ENCODE measurements at places on chromosomes 6 and 20. TPM values are rescaled to one million over a fixed set of nuclear protein-coding genes. Genes with fewer than 3 reads are reported as not detected.

APOBEC2 gene
- total RNA-seq = 235 TPM

DNA sequence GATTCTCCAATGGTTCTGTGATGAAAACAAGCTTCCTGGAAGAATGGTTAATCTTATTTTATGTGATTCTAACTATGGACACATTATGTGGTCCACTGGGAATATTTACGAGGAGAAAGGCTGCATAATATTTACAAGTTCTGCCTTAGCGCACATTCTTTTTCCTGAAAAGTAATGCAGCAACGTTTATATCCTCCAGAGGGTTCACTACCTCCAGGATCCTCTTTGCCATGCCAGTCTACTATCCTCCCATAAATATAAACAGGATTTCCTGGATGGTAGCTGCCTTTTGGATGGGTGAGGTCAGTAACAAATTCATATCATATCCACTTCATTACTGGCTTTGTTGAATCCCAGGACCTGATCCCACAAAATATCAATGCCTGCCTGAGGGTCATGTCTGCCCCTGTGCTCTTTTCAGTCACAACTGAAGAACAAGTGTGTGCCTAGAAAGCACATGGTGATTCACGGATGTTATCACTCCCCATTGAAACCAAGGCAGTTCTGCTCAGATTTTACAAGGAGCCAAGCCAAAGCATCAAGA, 30.4 kb downstream of the ADGRF5 start:
- no peak overlapping the region for H3K4me3 ChIP-seq
- DNase-seq = no peak
- peaks cover 4% of the 10 kb centered on the region for H3K36me3 ChIP-seq
- H3K4me1 ChIP-seq = no peaks in the 10 kb centered on the region

DNA sequence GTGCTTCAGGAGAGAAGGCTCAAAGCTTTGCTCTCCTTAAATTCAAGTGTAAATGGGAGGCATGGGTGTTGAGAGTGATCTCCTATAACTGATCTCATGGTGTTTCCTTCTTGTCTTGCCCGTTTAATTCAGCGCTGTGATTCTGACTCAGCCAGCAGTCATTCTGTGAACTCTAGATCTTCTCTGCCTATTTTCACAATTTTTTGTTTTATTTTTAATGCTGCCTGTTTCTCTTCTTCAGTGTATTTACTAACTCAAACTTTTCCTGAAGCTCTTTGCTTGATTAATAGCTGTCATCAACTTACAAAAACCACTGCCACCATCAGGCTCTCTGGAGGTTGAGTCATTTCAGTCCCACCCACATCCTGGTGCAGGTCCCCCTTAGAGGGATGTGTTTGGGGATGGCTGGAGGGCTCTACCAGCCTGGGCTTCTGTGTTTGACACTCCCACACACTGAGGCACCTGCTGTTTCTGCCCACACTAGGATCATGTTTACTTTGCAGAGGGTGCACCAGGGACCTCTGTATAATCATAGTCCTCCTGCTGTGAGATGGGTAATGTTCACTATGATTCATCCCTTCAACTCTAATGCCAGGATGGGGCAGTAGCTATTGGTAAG, 94.0 kb downstream of the SHLD1 start:
- peaks cover 13% of the 10 kb centered on the region for H3K4me1 ChIP-seq
- H3K27me3 ChIP-seq = no peaks in the 10 kb centered on the region
- no peaks in the 10 kb centered on the region for H3K36me3 ChIP-seq
- H3K4me3 ChIP-seq = no peak overlapping the region

DNA sequence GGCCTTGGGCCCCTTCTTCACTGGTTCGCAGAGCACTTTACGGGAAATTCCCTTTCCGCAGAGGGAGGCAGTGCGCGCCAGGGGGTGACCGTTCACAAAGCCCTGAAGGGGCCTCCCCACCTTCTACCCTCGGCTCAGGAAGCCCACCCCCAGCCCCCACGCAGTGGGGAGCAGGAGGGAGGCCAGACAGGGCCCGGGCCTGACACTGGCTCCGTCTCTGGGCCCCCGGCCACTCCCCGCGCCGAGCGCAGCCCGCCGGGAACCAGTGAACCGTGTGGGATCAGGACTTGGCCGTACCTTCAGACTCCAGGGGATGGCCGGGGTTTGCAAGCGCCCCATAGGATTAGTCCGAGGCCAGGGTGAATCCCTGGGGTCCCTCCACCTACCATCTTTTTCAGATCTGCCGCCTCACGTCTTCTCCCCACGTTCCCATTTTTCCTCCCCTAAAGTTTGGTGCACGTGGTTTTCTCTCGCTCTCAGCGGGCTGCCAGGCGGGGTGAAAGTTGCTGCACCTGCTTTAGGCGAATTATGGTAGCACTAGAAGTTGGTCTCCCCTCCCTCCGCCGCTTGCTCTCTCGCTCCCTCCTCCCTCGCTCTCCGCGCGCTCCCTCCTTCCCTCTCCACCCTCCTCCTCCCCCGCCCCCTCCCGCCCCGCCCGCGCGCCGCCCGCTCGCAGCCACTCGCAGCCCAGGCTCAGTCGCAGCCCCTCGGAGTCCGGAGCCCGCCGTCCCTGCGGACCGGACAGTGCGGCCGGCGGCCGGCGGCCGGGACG, at the start of gene FOXP4:
FOXP4 (plus strand) TSS at position 679 of the 772 bp plus-strand sequence. CDS start 19,380 bp downstream, outside the sequence.
- no peaks in the 10 kb centered on the region for H3K36me3 ChIP-seq
- peaks cover 36% of the 10 kb centered on the region for H3K4me1 ChIP-seq
- DNase-seq = peak; percentile 93
- peak within 1 kb of the TSS; percentile 97 for H3K4me3 ChIP-seq

GRCh38 chr6:107290491-107290890, 168.9 kb downstream of the PDSS2 start:
- DNase-seq = no peak
- H3K27me3 ChIP-seq = no peaks in the 10 kb centered on the region
- H3K4me1 ChIP-seq = peaks cover 19% of the 10 kb centered on the region
- no peaks in the 10 kb centered on the region for H3K36me3 ChIP-seq
- no peak overlapping the region for H3K4me3 ChIP-seq

DNA sequence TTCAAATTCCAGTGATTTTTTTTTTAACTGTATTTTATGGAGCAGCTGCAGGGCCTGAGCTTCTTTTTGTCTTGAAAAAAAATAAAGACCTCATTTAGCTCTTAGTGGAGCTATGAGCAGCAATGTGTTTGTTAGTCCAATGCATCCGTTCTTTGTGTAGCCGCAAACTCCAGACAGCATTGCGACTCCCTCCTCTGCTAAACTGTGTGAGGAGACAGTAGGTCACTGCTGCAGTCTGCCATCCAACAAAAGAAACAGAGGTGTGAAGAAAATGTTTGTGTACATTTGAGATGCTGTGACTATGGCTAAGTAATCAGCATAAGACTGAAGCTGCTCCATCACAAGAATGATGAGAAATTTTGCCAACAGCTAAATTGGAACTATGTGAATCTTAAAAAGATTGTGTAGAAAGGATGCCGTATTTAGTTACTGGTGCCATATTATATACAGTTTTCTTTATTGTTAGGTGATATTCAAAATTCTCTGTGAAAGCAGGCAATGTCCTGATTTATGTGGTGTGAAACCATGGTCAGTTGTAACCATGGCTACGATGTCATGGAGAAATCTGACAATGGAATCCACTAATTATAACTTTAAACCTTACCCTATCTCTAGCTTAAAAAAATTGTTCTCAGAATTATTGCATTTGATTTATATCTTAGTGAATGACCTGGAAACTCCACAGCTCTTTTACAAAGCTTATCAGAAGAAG, 428.8 kb upstream of the EPHA7 start:
- DNase-seq = no peak
- no peak overlapping the region for H3K27ac ChIP-seq
- no peaks in the 10 kb centered on the region for H3K36me3 ChIP-seq
- no peak overlapping the region for H3K4me3 ChIP-seq
- no peaks in the 10 kb centered on the region for H3K27me3 ChIP-seq
- no peaks in the 10 kb centered on the region for H3K4me1 ChIP-seq

GRCh38 chr6:26045928-26046368, 41.3 kb upstream of the HFE start:
- DNase-seq = no peak
- no peaks in the 10 kb centered on the region for H3K36me3 ChIP-seq
- H3K27me3 ChIP-seq = no peaks in the 10 kb centered on the region

GRCh38 chr20:59630526-59630925, 26.2 kb downstream of the PHACTR3 start:
- no peaks in the 10 kb centered on the region for H3K4me1 ChIP-seq
- no peak overlapping the region for H3K27ac ChIP-seq
- H3K36me3 ChIP-seq = no peaks in the 10 kb centered on the region
- H3K4me3 ChIP-seq = no peak overlapping the region
- no peak for DNase-seq
- no peaks in the 10 kb centered on the region for H3K27me3 ChIP-seq

GLP1R gene
- total RNA-seq = 5.7 TPM

PLCB1 gene
- total RNA-seq = 10.5 TPM

DNA sequence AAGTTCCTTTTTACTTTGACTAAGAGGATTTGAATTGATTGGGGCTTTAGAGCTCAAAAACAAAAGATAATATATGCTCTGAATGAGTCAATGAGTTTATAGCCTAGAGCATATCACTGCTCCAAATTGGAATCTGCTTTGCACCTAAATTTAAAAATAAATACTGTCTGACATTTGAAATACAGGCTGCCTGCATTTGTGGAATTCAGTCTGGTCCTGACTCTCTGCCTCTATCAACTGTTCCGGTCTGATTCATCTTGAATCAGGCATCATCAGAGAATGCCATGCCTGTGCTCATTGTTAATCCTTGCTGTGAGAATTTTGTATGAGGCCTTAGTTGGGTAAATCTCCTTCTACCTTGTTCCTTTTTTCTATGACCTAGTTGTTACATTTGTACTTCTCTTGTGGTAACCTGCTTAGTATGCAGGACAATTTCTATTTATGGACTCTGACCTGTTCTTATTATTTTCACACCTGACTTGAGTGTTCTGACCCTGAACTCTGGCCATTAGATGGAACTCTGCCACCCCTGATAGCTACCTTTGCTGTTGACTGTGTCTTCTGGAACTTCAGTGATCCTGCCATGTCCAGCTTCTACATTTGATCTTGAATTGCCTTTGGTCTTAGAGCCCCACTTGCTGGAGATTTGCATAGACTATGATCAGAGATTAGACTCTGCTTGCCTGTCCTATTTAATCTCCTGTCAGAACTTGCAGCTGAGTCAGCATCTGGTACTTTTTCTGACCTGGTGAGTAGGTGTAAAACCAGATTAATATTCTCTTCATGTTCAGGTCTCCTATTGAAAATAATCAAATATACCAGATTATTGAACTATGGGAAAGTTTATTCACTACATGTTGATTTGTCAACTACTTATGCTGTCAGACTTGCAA, 442.7 kb upstream of the HS3ST5 start:
- no peak overlapping the region for H3K4me3 ChIP-seq
- no peaks in the 10 kb centered on the region for H3K27me3 ChIP-seq
- no peaks in the 10 kb centered on the region for H3K36me3 ChIP-seq
- H3K27ac ChIP-seq = no peak overlapping the region

DNA sequence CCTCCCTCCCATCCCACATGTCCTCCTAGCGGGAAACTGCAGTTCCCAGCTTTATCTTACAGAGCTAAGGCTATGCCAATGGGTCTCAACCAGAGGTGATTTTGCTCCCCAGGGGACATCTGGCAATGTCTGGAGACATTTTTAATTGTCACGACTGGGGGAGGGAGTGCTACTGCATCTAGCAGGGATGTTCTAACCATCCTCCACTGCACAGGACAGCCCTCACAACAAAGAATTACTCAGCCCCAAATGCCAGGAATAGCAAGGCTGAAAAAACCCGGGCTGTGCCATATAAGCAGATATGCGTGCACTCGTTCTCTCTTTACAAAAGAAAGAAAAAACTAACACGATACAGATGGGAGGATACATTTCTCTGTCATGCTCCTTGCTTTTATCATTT, 8.5 kb downstream of the MRPS18A start:
- H3K27me3 ChIP-seq = no peaks in the 10 kb centered on the region
- peaks cover 31% of the 10 kb centered on the region for H3K36me3 ChIP-seq

GRCh38 chr20:37114012-37114411, 18.2 kb upstream of the RBL1 start:
- H3K4me3 ChIP-seq = no peak overlapping the region
- DNase-seq = no peak
- no peaks in the 10 kb centered on the region for H3K36me3 ChIP-seq
- no peaks in the 10 kb centered on the region for H3K4me1 ChIP-seq

DNA sequence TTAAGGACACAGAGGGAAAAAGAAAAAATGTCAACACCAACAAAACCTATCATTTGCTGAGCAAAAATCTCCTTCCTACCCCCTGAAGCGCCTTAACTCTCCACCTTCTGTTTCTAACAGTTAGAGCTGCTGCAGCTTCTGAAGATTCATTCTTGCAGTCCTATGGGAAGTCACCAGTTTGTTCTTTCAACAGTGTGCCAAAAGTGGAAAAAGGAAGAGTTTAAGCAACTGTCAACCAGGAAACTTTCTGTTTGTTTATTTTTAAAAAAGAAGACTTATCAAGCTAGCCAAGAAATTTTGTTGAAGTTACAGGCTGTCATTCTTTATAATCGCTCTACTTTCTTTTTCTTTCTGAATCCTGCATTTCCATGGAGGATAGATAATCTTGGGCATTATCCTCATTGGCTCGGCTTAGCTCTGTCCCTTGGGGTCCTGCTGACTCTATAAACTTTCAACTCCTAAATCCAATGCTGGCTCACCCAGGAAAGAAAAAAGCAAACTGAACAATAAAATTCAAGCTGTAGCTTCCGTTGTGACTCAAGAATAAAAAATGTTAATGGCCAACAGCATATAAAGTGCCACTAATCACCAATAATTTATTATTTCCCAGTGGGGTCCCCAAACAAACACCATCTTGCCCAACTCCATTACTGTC, 172.8 kb upstream of the CITED2 start:
- H3K4me3 ChIP-seq = no peak overlapping the region
- peaks cover 7% of the 10 kb centered on the region for H3K4me1 ChIP-seq
- no peak overlapping the region for H3K27ac ChIP-seq
- no peaks in the 10 kb centered on the region for H3K36me3 ChIP-seq
- no peaks in the 10 kb centered on the region for H3K27me3 ChIP-seq
- DNase-seq = no peak

DNA sequence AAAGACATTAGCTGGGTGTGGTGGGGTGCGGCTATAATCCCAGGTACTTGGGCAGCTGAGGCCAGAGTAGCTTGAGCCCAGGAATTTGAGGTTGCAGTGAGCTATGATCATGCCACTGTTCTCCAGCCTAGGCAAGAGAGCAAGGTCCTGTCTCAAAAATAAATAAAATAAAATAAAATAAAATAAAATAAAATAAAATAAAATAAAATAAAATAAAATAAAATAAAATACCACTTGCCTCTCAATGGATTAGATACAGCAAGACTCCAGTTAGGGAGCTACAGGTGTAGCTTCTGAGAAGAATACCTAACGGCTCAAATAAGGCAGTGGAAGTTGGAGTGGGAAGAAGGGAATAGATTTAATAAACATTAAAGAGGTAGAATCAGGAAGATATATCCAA, 13.7 kb upstream of the PAK5 start:
- no peak overlapping the region for H3K4me3 ChIP-seq
- no peak for DNase-seq
- H3K4me1 ChIP-seq = no peaks in the 10 kb centered on the region
- no peaks in the 10 kb centered on the region for H3K27me3 ChIP-seq
- no peak overlapping the region for H3K27ac ChIP-seq
- no peaks in the 10 kb centered on the region for H3K36me3 ChIP-seq

- DNase-seq = peak; percentile 26
- no peak overlapping the region for H3K27ac ChIP-seq
- peak overlapping the region; percentile 76 for H3K4me3 ChIP-seq
- peaks cover 64% of the 10 kb centered on the region for H3K27me3 ChIP-seq
- H3K36me3 ChIP-seq = no peaks in the 10 kb centered on the region
- H3K4me1 ChIP-seq = peaks cover 11% of the 10 kb centered on the region
Measured at GRCh38 chr6:45420083-45420908, 42.6 kb upstream of the SUPT3H start.

Data from heart left ventricle (tissue), 16 donors.